ENCODE measurements at places on chromosomes 2 and 18.

DNA sequence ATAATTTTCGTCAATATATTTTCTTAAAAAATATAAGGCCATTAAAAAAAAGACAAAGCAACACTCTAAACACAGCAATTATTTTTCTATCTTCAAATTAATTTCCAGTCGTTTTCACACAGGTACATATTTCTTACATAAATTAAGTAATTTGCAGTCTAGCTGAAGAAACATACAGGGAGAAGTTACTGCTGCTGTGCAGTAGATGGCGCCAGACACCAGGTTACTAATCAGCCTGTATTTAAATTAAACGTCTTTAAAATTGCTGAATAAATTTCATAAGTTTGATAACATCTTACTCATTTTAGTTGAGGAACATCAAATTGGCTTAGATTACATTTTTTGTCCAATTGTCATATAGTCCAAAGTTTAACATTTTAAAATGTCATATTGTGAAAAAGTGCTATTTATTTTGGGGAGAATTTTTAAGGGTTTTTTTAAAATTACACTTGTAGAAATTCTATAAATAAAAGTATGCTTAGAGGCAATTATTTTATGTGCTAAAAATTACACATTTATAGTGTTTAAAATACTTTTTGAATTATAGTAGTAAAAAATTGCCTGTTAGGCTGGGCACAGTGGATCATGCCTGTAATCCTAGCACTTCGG, 88.4 kb downstream of the PMAIP1 start:
- peak; percentile 21 for DNase-seq

GRCh38 chr2:158004126-158004764, 97.4 kb upstream of the UPP2 start:
- no peak for DNase-seq

DNA sequence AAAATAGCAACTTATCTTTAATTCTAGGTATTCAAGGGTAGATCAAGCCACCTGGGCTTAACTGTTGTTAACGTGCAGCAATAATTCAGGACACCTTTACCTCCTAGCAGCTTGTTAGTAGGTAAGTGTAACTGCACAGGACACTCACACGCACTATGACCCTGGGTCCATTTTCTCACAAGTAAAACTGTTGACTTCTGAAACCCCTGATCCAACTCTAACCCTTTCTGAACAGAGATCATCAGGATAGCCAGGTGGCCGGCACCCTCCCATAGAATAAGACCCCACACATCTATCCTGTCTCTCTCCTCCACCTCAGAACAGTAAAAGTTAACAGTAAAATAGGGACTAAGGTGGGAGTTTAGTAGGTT, 610 bp downstream of the SPC25 start:
- DNase-seq = no peak

DNA sequence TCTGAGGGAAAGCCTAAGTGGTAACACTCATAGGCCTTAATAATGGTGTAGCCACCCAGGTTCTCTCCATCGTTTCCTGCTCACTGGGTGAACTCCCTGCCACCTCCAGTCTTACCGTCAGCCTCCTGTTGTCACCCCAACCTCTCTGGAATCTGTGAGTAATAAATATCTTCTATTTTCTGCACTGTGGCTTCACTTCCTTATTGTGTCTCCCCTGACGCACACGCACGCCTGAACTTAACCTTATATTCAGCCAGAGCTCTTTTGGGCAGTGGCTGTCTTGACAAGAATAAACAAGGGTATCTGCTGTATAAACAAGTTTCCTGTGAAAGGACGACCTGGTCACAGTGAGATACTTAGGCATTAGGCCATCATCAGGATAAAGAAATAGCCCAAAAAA, 467.2 kb downstream of the SPAG16 start:
- DNase-seq = no peak

DNA sequence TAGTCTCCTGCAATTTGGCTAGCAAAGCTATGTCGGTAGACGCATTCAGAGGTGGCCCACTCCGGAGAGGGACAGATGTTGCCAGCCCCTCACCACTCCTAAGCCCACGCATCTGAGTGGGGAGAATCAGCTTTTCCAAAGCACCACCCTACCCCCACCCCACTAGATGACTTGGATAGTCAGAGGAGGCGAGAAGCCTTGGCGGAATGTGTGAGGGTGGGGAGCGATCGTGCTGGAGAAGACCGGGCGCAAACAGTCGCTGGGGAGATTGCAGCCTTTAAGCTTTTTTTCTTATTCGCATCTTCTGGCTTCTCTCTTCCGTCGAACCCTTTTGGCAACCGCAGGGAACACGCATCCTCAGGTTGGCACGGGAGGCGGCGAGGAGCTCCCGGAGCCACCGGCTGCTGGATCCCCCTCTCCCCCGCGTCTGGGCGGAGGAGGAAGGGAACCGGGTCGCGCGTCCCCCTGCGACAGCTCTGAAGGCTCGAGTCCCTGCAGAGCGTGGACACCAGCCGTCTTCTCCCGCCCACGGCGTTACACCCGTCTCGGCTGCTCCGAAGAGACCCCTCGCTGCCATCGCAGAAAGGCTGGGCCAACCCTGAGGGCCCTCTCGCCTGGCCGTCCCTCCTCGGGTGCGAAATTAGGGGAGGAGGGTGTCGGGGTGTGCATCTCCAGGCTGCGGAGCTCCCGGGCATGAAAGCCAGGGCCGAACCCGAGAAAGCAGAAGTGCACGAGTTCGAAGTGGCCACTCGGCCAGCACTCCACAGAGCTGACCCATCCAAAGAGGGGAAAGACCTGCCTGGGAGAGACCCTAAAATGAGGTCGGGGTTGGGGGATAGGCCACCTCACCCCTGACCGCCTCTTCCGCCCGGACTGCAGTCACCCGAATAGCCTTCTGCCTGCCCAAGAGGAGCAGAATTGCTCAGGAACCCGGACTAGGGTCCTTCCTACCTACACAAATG, 12.2 kb downstream of the EVX2 start:
- no peak for DNase-seq

GRCh38 chr2:240959941-240960308, 38.5 kb upstream of the SNED1 start:
- no peak for DNase-seq

DNA sequence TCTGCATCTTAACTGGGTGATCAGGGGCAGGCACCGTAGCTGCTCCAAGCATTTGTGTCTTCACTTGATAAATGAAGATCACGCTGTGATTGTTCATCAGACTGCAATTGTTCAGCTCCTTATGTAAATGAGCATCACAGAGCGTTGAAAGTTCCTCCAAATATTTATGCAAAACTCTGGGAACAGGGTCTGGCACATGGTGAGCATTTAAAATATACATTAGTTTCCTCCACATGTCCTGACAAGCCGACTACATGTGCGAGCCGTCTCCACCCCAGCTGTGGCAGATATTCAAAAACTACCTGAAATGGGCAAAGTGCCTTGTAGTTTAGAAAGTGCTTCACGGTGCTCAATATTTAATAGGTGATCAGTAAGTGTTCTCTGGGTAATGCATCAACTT, 175.1 kb upstream of the ID2 start:
- DNase-seq = no peak
